ENCODE measurements at places on chromosomes 1 and 21.

GRCh38 chr1:32275424-32275823 is 16.5 kb upstream of the HDAC1 start:
- H3K36me3 ChIP-seq, result no peaks in the 10 kb centered on the region
- H3K4me3 ChIP-seq, result no peak overlapping the region
- H3K27ac ChIP-seq, result no peak overlapping the region
- H3K27me3 ChIP-seq, result no peaks in the 10 kb centered on the region
- no peak for DNase-seq
- H3K4me1 ChIP-seq, result peaks cover 29% of the 10 kb centered on the region

DNA sequence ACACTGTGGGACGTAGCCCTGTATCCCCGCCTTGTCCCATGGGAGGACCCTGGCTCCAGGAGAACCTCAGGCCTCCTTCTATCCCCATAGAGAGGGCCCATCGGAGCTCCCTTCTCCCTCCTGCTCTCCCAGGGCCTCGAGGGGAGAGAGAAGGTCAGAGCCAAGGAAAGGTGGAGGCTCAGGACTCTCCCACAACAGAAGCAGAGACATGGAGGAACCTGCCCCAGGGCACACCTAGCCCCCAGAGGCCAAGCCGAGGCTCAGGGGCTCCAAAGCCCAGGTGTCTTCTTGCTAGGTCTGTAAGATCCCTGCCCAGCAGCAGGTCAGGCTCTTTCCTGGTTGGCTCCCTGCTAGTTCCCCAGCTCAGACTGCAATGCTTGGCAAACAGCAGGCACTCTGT is 34.4 kb upstream of the ARF1 start:
- H3K27me3 ChIP-seq, result peaks cover 54% of the 10 kb centered on the region
- no peak overlapping the region for H3K27ac ChIP-seq
- no peaks in the 10 kb centered on the region for H3K4me1 ChIP-seq
- no peak for DNase-seq
- no peaks in the 10 kb centered on the region for H3K36me3 ChIP-seq
- no peak overlapping the region for H3K4me3 ChIP-seq

DNA sequence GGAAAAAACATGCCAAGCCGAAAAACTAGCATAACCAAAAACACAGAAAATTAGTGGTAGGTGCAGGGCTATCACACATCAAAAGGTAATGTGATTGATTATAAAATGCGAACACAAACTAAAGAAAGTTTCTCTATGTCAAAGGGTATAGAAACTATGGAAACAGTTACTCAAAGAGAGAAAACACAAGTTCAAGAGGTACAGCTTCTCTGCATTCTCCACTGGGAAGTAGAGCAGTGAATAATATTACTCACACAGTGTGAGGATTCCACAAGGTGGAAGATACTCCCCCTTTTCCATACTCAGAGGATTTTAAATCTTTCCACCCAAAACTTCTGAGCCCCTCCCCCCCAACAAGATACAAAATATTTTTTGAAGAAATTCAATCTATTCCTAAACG is 18.6 kb downstream of the AKT3 start:
- no peak overlapping the region for H3K27ac ChIP-seq
- peaks cover 37% of the 10 kb centered on the region for H3K36me3 ChIP-seq
- no peaks in the 10 kb centered on the region for H3K27me3 ChIP-seq
- no peak overlapping the region for H3K4me3 ChIP-seq

GRCh38 chr1:59927213-59927612 is 640 bp upstream of the CYP2J2 start:
- peaks cover 9% of the 10 kb centered on the region for H3K4me1 ChIP-seq
- H3K27me3 ChIP-seq, result peaks cover 69% of the 10 kb centered on the region
- H3K4me3 ChIP-seq, result peak overlapping the region; percentile 71
- H3K27ac ChIP-seq, result no peak overlapping the region

DNA sequence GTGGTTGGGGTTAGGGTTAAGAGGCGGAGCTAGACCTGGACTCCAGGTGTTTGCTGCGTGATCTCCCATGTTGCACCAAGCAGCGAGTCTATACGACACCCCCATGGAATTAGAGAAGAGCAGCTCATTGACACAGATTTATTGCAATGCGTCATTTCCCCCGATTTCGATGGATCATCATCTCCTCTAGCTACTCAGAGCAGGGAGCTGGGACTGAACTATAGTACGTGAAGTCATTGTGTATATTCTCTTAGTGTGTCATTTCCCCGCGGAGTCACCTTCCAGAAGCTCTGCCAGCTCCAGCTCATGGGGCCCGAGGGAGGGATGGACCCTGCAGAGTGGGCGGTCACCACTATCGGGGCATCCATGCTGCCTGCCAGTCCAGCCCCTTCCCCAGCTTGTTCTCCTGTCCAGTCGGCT is 7.5 kb upstream of the C2CD2 start:
- H3K27me3 ChIP-seq, result no peaks in the 10 kb centered on the region
- no peak overlapping the region for H3K27ac ChIP-seq
- no peak for DNase-seq
- no peaks in the 10 kb centered on the region for H3K36me3 ChIP-seq
- H3K4me1 ChIP-seq, result peaks cover 17% of the 10 kb centered on the region

- H3K27me3 ChIP-seq, result peaks cover 26% of the 10 kb centered on the region
- DNase-seq, result no peak
- H3K27ac ChIP-seq, result no peak overlapping the region
- no peak overlapping the region for H3K4me3 ChIP-seq
Measured at GRCh38 chr1:3767328-3767925, 5.1 kb upstream of the SMIM1 start.

- peaks cover 29% of the 10 kb centered on the region for H3K4me1 ChIP-seq
- H3K36me3 ChIP-seq, result no peaks in the 10 kb centered on the region
- no peak overlapping the region for H3K4me3 ChIP-seq
Measured at GRCh38 chr1:55876276-55877060, 661.3 kb upstream of the USP24 start.

- no peaks in the 10 kb centered on the region for H3K4me1 ChIP-seq
- H3K27ac ChIP-seq, result no peak overlapping the region
- no peak overlapping the region for H3K4me3 ChIP-seq
- DNase-seq, result no peak
Measured at GRCh38 chr1:37290718-37291117, 183.7 kb upstream of the ZC3H12A start.

- no peak overlapping the region for H3K27ac ChIP-seq
- no peak overlapping the region for H3K4me3 ChIP-seq
- peaks cover 2% of the 10 kb centered on the region for H3K4me1 ChIP-seq
- no peak for DNase-seq
- H3K27me3 ChIP-seq, result no peaks in the 10 kb centered on the region
Measured at GRCh38 chr1:192167011-192167410, 8.7 kb downstream of the RGS18 start.

DNA sequence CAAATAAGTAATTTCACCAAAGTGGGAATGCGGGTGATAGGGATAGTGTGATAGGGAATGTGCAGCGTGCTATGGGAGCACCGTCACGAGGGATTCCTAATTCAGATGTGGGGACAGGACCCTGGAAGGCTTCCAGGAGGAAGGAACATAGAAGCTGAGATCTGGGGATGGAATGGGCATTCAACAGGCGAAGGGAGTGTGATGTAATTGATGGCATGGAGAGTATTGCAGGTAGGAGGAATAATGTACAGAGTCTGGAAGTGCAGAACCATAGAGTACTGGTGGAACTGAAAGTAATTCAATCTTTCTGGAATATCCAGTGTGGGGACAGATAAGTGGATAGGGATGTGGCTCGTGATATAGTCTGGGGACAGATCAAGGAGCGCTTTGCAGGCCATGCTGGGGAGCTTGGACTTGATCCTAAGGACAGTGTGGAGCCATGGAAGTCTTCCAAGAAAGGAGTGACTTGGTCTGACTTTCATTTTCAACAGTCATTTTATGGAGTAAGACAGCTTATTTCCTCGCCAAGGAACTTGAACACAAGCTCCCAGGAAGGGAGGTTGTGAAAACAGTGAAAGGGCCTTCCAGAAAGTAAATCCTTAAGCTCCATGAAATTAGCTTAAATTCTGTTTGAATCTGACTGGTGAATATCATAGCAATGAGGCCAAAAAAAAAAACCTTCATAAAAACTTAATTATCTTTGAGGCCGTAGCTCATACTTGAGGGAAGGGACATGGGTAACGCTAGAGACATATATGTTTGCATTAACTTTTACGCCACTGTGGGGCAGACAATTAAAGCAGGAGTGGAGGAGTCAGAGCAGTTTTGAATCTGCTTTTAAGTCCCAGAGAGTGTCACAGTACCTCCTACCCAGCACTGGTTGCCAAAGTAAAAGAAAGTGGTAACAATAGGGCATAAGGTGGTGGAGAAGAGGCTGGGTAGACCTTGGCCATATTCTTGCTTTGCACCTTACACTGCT is 55.8 kb downstream of the ROR1 start:
- no peak for DNase-seq
- H3K4me1 ChIP-seq, result peaks cover 46% of the 10 kb centered on the region
- peak overlapping the region; percentile 26 for H3K27ac ChIP-seq
- no peaks in the 10 kb centered on the region for H3K27me3 ChIP-seq

DNA sequence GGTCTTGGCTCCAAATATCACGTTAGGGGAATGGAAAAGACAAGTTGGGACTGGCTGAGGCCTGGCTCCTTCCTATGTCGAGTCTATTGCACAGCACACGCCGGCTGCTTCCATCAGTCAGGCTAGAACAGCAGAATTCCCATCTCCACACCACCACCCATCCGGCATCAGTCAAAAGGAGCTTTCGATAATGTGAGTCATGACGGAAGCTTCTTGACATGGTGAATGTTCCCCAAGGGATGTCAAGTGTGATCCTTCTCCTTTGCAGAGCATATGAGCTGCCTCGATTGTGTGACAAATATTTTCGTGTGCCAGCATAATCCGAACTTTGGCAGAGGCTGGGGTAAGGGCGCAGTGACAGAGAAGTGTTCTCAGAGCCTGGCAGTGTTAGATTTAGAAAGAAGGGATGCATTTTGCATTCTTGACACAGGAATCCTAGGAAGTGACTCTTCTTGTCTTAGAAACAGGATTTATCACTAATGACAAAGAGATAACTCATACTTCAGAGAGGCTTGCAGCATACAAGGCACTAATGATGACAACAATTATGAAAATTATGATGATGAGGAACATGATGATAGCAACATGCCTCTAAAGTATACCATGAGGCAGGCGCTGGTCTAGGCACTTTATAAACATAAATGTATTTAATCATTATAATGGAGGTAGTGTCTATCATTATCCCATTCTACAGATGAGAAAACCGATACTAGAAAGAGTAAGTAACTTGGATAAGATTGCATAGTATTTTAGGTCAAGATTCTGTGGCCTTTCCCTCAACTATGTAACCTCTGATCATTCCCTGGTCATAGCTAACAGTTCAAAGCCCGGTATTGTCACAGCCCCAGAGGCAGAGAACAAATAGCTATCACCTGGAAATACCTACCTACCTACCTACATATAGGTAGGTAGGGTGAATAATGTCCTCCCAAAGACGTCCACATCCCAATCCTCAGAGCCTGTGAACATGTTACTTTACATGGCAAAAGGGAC is 135.0 kb downstream of the KCNJ6 start:
- H3K27me3 ChIP-seq, result peaks cover 19% of the 10 kb centered on the region
- no peak for DNase-seq
- H3K27ac ChIP-seq, result no peak overlapping the region

DNA sequence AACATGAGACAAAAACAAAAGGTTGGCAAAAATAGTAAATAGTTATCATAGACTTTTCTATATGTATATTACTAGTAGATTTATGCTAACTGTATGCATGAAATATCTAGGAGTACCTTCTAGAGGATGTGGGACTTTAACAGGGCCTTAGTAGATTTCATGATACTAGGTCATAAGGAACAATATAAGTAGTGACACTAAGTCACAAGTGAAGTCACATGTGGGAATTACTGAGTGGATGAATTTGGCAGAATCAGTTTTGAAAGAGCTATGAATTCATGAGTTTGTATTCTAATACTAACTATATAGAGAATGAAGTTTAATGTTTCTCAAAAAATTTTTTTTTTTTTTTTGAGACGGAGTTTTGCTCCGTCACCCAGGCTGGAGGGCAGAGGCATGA is 53.1 kb upstream of the GPR25 start:
- DNase-seq, result no peak
- no peaks in the 10 kb centered on the region for H3K27me3 ChIP-seq
- H3K27ac ChIP-seq, result no peak overlapping the region
- H3K36me3 ChIP-seq, result peaks cover 15% of the 10 kb centered on the region
- H3K4me3 ChIP-seq, result no peak overlapping the region

GRCh38 chr1:236759252-236759859 is 35.7 kb upstream of the MTR start:
- no peak for DNase-seq
- no peak overlapping the region for H3K4me3 ChIP-seq
- no peaks in the 10 kb centered on the region for H3K36me3 ChIP-seq
- peaks cover 36% of the 10 kb centered on the region for H3K4me1 ChIP-seq

- H3K27ac ChIP-seq, result peak overlapping the region; percentile 80
- DNase-seq, result no peak
- no peaks in the 10 kb centered on the region for H3K36me3 ChIP-seq
- no peak overlapping the region for H3K4me3 ChIP-seq
- peaks cover 20% of the 10 kb centered on the region for H3K4me1 ChIP-seq
Measured at GRCh38 chr1:234907940-234908405, 220.7 kb downstream of the TOMM20 start.

DNA sequence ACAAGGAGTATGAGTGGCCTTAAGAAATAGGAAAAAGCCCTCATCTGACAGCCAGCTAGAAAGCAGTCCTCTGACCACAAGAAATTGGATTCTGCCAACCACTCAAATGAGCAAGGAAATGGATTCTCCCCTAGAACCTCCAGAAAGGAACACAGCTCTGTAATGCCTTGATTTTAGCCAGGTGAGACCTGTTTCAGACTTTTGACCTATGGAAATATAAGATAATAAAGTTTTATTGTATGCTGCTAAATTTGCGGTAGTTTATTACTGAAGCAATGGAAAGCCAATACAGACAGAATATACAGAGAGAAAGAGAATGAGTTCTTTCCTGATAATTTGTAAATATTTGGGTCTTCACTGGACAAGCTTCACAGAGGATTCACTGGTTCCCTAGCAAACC is 28.8 kb upstream of the SELE start:
- peaks cover 4% of the 10 kb centered on the region for H3K36me3 ChIP-seq
- H3K27ac ChIP-seq, result no peak overlapping the region
- H3K4me1 ChIP-seq, result peaks cover 16% of the 10 kb centered on the region
- no peaks in the 10 kb centered on the region for H3K27me3 ChIP-seq
- H3K4me3 ChIP-seq, result no peak overlapping the region

DNA sequence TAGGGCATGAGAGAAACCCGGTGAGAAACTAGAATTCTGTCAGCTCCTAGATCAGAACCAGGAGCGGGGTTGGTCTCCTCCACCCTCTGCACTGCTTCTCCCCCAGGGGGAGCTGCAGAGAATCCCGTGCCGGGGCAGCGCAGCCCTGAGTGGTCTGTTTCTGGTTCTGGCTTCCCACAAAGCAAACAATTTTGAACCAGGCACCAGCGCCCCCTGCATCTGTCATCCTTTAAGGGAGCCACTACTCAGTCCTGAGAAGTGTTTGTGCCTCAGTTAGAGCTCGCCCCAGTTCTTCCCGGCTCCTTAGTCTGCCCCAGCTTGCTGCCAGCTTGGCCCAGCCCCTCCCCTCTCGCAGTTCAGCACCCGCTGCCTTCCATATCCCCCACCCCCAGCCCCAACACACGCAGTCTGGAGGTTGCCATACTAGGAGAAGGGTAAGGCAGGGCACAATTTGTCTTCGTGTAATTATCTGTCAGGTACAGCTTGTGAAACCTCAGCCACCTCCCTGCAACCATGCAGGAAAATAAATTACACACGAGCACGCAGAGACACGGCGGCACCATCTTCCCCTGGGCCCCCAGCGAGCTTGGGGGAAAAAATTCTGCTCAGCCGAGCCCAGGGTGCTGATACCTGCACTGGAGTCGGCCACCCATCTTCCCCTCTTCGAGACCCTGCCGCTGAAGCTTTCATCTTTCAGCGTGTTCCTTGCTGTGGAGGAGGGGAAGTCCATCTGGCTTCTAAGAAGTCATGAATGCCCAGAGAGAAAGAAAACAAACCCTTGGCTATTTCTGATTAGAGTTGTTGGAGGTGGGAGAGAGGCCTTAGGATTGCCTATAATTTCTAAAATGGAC is 62.6 kb upstream of the CD1D start:
- H3K27me3 ChIP-seq, result peaks cover 3% of the 10 kb centered on the region
- H3K27ac ChIP-seq, result peak overlapping the region; percentile 86
- H3K36me3 ChIP-seq, result no peaks in the 10 kb centered on the region
- peaks cover 61% of the 10 kb centered on the region for H3K4me1 ChIP-seq
- DNase-seq, result peak; percentile 73

Measured in mesothelial cell of epicardium (in vitro differentiated cells).